ENCODE measurements at places on chromosomes 3 and 15.

DNA sequence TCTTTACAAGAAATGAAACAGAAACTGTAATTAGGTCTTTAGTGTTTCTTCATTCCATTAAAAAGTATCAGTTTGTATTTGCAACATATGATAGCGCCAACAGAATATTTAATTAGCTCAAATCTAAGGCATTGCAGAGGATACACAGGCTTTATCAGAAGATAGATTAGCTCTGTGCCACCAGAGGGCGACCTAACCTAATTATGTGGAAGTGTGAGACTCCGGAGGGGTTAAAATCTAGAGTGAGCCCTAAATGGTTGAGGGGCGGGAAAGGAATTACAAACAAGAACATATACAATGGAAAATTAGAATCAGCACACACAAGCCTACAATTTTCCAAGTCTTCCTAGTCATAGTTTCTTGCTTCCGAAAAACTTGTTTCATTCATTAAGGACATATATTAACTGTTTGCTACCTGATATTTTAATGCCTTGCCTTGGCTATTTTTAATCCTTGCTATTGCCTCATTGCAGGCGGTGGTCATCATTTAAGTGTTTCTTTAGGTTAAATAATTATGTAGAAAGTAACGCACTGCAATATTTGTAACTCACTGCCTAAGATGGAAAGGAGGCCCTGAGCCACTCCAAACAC is 18.0 kb upstream of the RYR3 start:
- no peak for DNase-seq

- no peak for DNase-seq
Observed at GRCh38 chr3:78049521-78049920, 1009.6 kb downstream of the ROBO2 start.

DNA sequence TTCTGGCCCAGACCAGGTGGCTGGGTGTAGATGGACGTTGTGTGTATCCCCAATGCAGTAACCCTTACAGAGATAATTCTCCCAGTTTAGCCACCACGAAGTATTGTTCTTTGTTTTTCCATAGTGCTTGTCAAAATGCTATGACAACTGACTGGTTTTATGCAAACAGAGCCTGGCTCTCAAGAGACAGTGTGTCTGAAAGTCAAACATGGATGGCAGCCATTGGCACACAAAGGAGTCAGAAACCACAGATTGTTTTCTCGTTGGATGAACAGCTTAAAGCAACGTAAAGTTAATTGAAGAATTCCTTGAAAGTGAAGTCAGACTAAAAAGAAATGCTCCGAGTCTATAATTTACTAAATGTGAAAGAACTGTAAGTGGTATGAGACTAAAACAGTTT is 91.2 kb downstream of the FILIP1L start:
- no peak for DNase-seq

DNA sequence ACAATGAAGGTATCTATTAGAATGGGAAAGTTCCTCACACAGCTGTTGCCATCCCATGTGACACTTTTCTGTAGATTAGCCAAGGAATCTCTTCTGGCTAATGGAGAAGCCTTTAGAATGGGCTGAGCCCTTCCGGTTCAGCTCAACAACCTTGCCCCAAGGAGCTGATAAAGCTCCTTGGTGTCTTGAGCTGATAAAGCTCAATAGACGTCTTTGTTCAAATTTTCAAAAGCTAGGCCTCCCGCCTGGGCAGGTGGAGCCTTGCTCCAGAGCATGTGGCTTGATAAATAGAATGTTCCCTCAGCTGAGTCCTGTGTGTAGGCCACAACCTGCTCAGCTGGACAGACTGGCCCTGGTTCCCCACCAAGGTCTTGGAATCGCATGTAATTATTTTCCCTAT is 7.2 kb upstream of the BNIP2 start:
- no peak for DNase-seq

- no peak for DNase-seq
Observed at GRCh38 chr3:36877930-36878685, 66.7 kb downstream of the TRANK1 start.

- DNase-seq, result no peak
Observed at GRCh38 chr3:18033581-18034108, 291.2 kb upstream of the TBC1D5 start.

DNA sequence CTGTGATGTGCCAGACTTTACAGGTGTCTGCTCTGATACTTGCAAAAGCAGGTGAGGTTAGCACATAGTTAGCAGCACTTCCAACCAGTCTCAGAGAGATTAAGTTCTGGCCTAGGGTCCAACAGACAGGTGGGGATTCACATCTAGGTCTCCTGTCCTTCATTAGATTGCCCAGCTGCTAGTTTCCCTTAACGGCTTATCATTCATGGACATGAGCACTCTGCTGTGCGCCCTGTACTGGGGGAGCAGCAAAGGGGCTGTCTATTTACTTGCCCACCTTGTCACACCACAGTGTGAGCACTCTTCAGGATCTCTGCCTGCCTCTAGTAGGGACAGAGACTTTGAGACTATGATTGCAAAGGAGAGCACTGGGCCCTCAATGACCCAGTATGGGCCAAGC is 8.7 kb downstream of the SPSB4 start:
- no peak for DNase-seq

DNA sequence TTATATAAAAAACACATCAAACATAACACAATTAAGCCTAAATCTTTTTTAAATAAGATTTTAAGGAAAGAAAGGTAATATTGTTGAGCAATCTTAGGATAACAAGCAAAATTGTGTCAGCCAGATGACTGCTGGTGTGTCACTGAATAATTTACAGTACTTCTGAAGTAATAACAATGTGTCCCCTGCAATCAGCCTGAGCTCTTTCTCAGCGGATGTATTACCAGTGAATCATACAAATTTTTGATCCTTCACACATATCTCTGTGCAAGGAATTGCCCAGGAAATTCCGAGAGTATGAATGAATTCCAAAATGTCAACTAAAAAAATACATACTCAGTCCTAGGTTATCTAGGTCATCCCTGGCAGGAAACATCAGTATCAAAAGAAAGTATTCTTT is 76.6 kb upstream of the PTX3 start:
- DNase-seq, result no peak

GRCh38 chr3:170222647-170223541 is 670 bp downstream of the PRKCI start:
- peak; percentile 65 for DNase-seq

DNA sequence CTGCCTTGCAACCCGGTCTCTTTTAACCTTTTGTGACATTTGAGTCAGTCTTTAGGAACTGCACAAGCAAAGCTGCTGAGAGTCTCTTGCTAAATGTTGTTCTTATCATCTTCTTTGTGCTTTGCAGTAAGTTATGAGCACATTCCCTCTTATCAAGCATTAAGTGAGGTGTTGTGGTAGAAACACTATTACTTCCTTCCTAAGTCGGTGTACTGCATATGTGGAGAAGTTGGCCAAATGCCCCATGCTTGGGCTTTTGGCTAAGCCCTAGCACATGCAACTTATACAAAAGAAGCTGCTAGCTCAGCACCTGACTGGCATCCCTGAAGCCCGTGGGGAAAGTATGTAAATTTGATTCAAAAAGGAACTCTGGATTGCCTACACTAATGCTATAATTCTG is 136.5 kb upstream of the RBMS3 start:
- DNase-seq, result no peak

DNA sequence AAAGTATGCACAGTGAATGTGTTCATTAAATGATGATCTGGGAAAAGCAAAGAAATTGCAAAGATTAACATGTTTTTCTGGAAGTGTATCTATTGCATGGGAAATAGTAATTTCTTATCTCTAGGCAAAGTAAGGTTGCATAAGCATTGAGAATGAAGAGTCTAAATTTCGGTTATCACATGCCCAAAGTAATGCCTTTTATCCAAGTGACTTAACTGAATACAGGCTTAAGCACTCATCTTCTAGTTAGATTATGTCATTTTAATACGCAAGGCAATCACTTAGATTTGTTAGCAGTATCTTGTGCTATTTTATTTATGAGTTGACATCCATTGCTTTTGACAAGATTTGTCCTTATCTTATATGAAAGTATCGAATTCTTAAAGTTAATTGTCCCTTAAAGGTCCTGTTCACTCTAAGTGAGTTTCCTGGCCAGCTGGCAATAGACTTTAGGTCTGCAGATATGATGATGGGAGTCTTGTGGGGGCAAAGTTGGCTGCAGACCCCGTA is 100.5 kb downstream of the NAALADL2 start:
- no peak for DNase-seq

- DNase-seq, result no peak
Observed at GRCh38 chr3:117887901-117888300, 1146.7 kb downstream of the IGSF11 start.

DNA sequence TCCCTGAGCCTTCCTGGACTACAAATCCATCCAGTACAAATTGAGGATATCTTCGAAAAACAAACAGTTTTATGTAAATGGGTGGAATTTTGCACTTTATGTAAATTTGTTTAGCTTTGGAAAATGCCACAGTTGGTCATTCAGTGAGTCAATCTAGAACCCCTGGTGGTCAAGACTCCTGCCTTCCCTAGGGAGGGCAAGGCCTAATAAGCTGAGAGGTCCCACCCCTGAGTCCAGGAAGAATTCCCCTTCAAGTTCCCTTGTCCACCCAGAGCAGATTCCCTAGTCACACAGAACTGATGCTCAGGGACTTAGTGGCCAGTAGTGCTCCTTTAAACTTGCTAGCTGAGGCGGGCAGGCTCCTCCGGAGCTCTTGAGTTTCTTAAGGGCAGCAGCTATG is 6.1 kb upstream of the RUBCN start:
- DNase-seq, result no peak

- DNase-seq, result no peak
Observed at GRCh38 chr3:4904811-4905695, 74.2 kb upstream of the BHLHE40 start.

Data from activated naive CD4-positive, alpha-beta T cell treated with anti-CD3 and anti-CD28 coated beads, Interleukin-2, amount 50 U/mL, for 72 hours (primary cell).